ENCODE measurements at places on chromosomes 2 and 18.
A peak's percentile ranks its signal among the peaks of the same experiment; 100 is the strongest.

DNA sequence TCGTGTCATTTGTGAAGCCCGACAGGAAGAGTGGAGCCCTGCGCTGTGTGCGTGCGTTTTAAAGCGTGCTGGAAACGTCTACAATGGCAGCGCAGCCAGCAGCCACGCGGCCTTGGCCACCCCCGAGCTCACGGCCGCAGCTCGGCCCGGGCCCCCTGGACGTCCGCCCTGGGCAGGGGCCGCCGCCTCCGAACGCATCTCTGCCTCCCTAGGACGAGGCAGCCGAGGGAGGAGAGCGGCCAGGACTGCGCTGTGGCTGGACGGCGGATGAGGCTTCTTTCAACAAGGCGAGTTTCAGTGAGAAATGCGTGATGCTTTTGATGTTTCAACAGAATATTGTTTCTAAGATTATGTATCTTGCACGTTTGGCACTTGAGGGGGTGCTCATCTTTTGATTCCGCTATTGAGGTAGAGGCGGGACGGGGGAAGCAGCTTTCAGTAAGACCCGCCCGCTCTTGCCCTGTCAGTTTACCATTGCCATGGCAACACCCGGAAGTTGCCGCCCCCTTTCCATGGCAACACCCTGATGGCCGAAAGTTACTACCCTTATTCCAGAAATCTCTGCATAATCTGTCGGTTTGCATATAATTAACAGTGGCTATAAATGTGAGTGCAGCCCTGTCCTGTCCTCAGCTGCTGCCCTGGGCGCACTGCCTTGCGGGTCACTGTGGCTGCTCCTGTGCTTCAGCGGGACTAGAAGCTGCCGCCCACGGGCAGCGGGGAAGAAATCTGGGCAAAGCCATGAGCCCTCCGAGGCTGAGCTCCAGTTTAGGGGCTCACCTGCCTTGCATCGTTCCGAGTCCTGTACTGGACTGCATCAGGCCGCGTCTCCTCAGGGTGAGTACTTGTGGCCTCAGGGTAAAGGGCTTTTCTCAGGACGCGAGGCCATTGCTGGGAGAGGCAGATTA, 38.6 kb downstream of the ADNP2 start:
- DNase-seq = peak; percentile 68

GRCh38 chr2:22497789-22498188, 887.2 kb upstream of the KLHL29 start:
- DNase-seq = no peak

- DNase-seq = no peak
Observed at GRCh38 chr2:209788925-209789324, 17.3 kb downstream of the UNC80 start.

DNA sequence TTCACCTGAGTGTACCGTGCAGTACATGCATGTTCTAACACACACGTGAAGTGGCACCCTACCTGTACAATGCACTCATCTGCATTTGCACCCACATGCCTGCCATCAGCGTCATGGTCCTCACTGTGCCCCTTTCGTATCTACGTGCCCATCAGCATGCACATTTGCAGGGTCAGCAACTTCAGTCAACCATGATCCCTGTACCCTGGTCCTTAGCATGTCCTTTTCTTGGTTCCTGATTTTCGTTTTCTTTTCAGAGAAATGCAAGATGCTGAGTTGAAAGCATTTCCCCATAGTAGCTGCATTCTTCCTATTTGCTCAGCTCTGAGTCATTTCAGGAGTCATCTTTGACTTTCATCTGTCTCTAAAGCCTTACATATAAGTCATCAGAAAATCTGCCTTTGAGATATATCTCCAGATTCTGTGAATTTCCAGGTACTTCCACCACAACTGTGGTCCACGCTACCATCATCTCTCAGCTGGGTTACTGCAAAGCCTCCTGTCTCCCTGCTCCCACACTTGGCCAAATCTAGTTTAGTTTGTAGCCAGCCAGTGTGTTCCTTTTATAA, 14.7 kb upstream of the PUM2 start:
- DNase-seq = no peak

GRCh38 chr2:175445281-175445680, 263.8 kb upstream of the ATP5MC3 start:
- no peak for DNase-seq

DNA sequence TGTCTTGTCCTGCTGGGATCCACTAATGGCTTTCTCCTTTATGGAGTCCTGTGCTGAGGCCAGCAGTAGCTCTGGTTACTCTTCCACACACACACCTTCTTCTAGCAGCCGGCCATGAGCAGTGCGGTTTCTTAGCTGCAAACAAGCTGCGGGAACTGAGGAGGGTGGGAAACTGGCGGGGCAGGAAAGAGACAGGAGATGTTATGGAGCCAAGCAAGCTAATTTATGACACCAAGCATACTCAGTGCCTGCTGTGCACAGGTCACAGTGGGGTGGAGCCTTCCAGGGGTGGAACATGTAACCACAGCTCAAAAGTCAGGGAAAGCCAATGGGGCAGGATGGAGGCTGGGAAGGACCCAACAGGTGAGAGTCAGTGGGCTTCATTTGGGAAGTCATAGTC, 180.8 kb downstream of the FAM210A start:
- DNase-seq = no peak

- no peak for DNase-seq
Observed at GRCh38 chr2:164937864-164938401, 17.4 kb downstream of the SLC38A11 start.

- no peak for DNase-seq
Observed at GRCh38 chr2:73503992-73504570, 118.4 kb downstream of the ALMS1 start.

Data from activated gamma-delta T cell treated with Interleukin-2 at 50 U/mL for 16 hours (primary cell).